ENCODE measurements at places on chromosomes 3 and 15. TPM values are rescaled to one million over a fixed set of nuclear protein-coding genes. Genes with fewer than 3 reads are reported as not detected.

Gene OR5H15
- not detected for polyA plus RNA-seq

Gene DGKG
- 0.86 TPM for polyA plus RNA-seq

Gene MAP4
- 64.2 TPM for polyA plus RNA-seq

Gene ZNF502
- polyA plus RNA-seq, result 3.3 TPM

Gene FANCD2OS
- polyA plus RNA-seq, result not detected

Gene HHLA2
- not detected for polyA plus RNA-seq

Gene CHRNA5
- 0.53 TPM for polyA plus RNA-seq

Gene PROK2
- polyA plus RNA-seq, result not detected

Gene AGTR1
- not detected for polyA plus RNA-seq

Gene CYFIP1
- 3.7 TPM for polyA plus RNA-seq

Gene POU1F1
- not detected for polyA plus RNA-seq

Gene GHSR
- polyA plus RNA-seq, result 4.3 TPM

Gene SH3GL3
- not detected for polyA plus RNA-seq

Gene PYGO1
- not detected for polyA plus RNA-seq

Gene CNTN4
- not detected for polyA plus RNA-seq

Gene GBE1
- 12.9 TPM for polyA plus RNA-seq

Gene HCLS1
- 546 TPM for polyA plus RNA-seq

Gene BCL2A1
- polyA plus RNA-seq, result 12.2 TPM

Gene RTP3
- polyA plus RNA-seq, result not detected
